Daoy (cell line): ENCODE measurements at places on chromosomes 3 and 15. TPM values are rescaled to one million over a fixed set of nuclear protein-coding genes. Genes with fewer than 3 reads are reported as not detected.

- peak; percentile 92 for DNase-seq
These were observed 240.1 kb downstream of the XXYLT1 start for GRCh38 chr3:195030791-195031321.

- peak; percentile 4 for DNase-seq
These were observed 187.3 kb upstream of the CFAP20DC start for GRCh38 chr3:59237121-59237520.

DNA sequence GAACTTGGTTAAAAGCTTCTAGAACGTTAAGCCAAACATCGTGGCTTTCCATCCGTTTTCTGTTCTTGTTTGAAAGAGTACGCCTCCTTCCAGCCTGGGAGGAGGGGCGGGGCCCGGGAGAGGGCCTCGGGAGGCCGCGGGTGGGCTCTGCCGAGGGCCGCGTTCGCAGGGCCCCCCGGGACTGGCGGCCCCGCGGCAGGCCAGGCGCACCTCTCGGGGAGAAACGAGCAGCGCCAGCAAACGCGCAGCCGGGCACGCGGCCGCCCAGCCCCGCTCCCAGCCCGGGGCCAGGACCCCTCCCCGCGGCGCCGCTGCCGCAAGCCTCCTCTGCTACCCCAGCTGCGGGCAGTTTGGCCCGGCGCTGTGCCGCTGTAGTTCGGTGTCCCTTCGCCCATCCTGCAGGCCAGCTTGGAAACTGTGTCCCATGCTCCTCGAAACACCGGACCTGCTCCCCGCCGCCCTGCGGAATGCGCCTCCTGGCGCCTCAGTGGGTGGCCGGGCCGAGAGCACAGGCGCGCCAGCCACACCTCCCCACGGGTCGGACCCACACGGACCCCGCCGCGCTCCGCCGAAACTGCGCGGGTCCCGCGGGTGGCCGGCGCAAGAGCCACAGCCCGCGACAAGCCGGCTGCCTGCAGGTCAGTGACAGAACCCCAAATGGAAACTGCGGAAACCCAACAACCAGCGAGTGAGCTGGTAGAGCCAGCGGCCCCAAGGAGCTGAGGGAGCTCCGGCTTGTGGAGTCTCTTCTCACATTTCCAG lies 2.3 kb downstream of the OCA2 start:
- no peak for DNase-seq

The TNFSF10 gene
- total RNA-seq, result 23.8 and 30.8 TPM in 2 replicates

DNA sequence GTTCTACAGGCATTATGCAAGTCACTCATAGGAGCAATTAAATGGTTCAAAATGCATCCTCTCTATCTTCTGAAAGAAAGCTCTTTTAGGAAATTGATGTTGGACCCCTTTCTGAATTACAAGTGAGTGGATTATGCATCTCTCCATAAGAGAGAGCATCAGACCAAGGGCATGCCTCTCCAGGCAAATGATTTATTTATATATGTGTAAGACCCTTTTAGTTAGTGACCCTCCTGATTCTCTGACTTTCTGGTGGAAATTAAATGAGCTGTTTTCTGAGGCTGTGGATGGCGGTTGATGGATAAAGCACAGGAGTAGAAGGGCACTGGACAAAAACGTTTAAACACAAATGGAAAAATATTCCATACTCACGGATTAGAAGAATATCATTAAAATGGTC lies 62.6 kb downstream of the CADPS start:
- no peak for DNase-seq

The CPN2 gene
- not detected in 2 replicates for total RNA-seq

DNA sequence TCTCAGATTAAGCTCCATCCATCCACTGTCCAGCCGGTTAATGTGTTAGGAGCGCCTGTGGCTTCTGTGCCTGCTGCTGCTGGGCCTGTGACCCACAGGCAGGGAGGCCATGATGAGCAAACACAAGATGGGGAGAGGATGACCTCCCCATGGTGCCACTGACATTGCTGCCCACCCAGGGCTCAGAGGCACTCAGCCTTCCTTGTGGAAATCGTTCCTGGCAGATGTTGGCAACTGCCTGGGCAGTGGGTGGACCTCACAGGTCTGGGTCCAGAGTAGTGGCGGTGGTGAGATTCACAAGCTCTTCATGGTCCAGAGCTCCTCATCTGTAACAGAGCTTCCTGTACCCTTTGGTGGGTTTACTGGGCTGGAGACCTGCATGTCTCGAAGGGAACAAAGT lies 38.6 kb downstream of the SCN5A start:
- DNase-seq, result no peak

GRCh38 chr15:99322643-99323405 lies 71.5 kb downstream of the LRRC28 start:
- peak; percentile 17 for DNase-seq

DNA sequence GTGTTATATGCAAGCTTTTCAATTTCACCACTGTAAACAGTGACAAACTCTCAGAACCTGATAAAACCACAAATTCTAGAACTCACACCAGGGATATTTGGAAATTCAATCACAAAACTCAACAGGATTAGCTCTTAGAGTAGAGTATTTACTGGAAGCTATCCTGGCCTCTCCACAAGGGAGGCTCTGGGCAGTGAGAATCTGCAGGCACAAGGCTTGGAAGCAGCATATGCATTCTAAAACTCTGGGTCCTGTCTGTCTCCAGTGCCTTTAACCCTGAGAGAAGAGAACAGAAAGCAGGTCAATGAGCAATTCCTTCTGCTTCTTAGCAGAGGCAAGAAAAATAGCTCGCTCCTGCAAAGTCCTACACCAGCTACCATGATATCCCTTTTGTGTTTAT lies 23.4 kb downstream of the PLSCR4 start:
- no peak for DNase-seq

DNA sequence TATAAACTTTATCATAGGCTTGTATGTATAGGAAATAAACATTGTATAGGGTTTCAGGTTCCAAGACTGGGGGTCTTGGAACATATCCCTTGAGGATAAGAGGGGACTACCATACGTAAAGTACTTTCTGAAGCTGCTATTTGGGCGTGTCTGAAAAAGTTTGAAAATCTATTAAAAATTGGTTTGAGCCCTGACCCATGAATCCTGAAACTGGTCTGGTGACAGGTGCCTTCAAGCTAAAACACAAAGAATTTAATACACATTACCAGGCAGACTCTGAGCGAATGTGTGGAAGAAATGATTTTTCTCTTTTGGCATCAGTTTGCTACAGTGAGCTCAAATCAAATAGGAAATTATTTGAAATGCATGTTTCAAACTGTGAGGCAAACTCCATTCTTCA lies 16.3 kb downstream of the TF start:
- no peak for DNase-seq

The TLR9 gene
- total RNA-seq, result not detected in 2 replicates

The CD80 gene
- not detected in 2 replicates for total RNA-seq
